T-helper 9 cell (primary cell): ENCODE measurements at places on chromosomes 1 and 21.

DNA sequence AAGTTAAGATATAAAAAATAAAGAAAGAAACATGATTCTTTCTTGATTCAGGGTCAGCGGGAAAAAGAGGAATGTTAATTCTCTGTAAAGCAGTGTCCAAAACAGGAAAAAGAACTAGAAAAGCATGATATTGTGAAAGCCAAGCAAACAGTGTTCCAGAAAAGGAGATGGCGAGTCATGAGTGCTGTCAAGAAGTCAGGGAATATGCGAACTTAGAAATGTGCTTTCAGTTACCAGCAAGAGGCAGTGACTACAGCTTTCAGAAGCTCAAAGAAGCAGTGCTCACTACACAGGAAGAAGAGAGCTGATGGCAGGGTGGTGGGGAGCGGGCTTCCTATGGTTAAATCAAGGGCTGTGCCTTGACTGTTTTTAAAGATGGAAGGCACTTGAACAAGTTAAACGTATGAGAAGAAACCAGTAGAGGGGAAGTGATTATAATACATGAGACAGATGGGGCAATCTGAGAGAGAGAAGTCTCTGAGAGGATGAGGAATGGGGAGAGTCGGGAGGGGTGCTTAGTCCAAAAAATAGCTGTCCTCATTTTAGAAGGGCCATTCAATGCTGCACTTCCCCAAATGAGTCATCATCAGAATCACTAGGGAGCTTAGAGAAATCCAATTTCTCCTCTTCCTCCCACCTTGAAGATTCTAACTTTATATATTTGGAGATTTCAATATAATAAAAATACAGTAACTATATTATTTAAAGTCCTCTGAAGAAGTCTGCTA, 90.4 kb downstream of the KCNK1 start:
- DNase-seq: no peak

GRCh38 chr1:209627027-209627731, 25.0 kb downstream of the LAMB3 start:
- DNase-seq: no peak

GRCh38 chr1:166153525-166154314, 13.1 kb downstream of the FAM78B start:
- no peak for DNase-seq

DNA sequence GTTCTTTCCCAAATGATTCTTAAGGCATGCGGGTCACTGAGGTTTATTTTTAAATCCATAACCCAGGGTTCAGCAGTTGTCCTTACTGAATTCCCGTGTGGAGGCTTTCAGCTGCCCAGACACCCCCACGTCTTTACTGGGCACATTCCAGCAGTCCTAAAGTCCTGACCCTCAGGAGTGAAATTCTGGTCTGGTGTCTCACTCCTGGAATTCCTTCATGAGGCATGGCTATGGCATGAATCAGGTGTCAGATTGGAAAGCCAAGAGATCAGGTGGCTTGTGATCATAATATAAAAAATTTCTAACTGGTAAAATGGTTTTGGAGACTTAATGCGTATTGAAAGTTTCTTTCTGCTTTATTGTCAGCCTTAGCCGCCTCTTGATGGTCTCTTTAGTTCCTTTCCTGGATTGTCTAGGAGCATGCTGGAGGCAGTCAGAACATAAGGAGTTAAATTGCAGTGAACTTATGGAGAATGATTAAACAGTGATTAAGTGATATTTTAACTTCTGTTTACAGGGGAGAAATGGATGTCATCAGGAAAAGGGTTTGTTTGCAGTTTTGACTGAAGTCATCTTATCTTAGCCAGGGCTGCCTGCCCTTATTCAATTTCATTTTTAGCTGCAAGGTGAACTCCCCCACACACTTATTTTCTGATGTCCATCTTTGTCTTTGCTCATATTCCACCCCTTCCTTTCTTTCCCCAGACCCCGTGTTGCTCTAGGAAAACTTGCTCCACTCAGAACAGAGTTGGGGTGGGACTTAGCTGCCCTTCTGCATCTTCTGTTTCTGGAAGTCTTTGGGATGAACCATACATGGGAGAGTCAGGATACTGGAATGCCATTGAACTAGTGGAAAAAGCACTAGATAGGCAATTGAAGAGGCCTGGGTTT, 25.7 kb upstream of the MACF1 start:
- no peak for DNase-seq

DNA sequence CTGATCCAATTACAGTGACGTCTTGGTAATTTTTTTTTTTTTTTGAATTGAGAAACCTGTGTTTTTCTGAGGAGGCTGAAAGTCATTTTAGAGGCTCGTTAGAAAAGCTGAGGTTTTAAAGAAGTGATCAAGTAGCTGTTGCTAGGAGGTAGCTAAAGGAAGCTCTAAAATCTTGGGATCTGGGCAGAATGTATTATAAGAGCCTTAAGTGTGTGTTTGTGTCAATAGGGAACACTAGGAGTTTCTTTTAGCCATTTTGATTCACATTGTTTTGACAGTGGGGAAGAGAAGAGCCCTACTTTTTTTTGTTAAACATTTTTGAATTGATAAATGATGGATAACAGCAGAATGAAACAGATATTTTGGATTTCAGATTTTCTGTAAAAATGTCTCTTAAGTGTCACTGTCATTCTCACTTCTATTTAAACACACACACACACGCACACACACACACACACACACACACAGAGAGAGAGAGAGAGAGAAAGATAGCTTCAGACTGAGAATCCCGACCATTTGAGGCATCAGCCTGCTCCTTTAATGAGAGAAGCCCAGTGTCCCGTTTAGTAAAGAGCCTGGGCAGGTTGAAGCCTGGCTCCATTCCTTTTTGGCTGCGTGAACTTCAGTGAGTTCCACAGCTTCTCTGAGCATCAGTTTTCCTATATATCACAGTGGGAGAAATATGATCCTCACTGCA, 79.1 kb upstream of the GPR88 start:
- DNase-seq: no peak

GRCh38 chr21:41666641-41667081, 100.2 kb downstream of the RIPK4 start:
- no peak for DNase-seq

GRCh38 chr1:37947364-37947763, 511 bp upstream of the INPP5B start:
- DNase-seq: no peak

DNA sequence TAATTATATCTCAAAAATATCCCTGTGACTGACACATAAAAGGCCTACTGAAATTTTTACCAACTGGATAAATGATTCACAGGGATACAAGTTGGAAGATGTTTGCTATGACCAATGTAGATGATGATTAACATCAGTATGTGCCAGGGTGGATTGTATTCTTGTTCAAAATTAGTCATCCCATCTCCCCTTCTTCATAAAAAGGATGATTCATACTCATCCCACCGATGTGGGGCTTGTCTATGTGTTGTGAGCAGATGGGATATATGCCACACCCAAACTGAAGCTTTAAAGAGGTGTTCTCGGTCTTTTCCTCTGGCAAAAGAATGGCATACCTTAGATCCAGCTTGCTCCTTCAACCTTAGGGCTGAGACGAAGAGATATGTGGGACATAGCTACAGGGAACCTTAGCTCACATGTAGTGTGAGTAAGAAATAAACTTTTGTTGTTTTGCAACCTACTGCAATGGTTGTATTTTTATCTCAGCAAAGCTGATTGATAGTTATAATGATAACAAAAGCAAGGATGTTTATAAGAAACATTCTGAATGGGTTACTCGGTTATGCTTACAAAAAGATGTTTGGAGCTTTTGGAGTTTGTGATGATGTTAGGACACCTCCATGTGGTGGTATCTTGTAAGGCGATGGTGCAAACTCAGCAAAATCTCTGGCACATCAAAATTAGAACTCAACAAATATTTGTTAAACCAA, 29.4 kb downstream of the SPATA17 start:
- DNase-seq: no peak
